SK-N-DZ (cell line): ENCODE measurements at places on chromosomes 6 and 20.

DNA sequence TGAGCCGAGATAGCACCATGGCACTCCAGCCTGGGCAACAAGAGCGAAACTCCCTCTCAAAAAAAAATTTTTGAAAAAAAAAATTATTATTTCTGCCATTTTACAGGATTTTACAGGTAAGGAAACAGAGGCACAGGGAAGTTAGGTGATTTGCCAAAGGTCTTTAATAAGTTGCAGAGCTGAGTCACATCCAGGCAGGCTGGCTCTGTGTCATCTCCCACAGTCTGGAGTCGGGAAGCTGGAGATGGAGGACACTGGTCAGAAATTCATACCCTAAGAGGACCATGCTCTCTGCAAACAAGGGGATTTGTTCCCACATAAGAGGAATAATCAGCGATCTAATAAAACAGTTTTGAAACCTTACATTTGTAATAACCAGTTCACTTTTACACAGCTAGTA is 24.1 kb downstream of the HECA start:
- no peak for DNase-seq

DNA sequence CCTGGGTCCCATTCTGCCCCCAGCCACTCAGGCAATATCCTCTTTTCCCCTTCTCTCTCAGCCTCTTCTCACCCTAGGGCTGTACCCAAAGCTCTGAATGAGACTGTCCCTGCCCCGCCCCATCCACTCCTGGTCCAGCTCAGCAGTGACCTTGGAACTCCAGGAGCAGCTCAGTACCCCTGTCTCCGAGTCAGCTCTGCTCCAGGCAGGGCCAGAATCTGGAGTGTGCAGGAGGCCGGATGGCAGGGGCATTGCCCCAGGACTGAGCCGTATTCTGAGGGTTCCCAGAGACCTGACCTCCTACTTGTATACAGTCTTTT is 2.0 kb upstream of the RAET1G start:
- no peak for DNase-seq

DNA sequence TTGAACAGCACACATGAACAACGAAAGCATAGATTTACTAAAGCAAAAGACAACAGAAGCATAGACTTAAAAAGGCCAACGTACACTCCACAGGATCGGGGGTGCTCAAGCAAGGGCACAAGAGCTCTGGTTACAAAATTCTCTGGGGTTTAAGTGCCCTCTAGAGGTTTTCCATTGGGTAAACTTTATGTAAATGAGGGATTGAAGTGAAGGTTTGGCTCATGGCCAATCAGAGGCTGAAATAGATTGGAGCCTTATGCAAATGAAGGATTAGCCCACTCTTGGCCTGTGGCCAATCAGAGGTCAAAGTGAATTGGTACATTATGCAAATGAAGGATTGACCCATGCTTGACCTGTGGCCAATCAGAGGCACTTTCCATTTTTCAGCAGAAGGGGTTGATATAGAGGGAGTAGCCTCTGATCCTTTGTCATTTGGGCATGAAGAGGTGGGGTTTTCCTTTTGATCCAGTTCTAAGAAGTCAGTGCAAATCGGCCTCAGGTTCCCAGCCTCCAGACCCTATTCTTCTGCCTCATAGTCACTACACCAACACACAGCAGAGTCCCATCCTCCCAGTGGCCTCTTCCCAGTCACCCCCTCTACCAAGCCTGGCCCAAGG is 244.9 kb downstream of the THBS2 start:
- DNase-seq, result no peak

- DNase-seq, result no peak
Observed at GRCh38 chr20:44188752-44189151, 1.8 kb upstream of the JPH2 start.

GRCh38 chr6:12479881-12480280 is 189.7 kb downstream of the EDN1 start:
- DNase-seq, result peak; percentile 59

DNA sequence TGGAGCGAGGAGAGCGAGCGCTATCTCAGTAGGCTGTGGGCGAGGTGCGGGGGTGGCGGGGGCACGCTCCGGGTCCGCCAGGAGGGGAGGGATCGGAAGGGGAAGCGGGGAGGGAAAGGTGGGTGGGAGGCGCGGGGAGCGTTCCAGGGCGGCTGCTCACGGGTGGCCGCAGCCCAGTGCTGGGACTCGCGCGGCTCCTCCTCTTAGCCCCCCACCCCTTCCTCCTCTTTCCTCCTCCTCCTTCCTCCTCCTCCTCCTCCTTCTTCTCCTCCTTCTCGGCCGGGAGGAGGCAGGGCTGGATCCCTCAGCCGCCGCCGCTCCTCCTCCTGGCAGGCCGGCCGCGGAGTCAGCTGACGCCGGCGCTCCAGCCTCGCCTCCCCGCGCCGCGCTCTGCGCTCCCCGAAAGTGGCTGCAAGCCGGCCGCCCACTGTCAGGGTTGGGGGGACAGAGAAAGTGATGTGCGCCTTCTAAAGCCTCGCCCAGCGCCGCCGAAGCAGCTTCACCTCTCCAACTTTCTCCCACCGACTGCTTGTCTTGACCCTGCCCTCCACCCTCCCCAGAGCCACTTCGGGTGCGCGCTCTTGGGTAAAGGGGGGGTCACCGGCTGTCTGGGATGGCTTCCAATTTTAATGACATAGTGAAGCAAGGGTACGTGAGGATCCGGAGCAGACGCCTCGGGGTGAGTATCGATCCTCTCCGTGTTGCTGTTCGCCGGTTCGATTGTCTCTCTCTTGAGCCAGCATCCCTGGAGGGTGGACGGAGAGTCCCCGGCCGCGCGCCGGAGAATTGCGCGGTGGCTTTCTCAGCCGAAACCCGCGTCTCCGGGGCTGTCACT is at the start of gene DOK5:
TSS of gene DOK5 (plus strand) at position 260 of the 835 bp plus-strand sequence. CDS start at position 614, 354 bp downstream.
- no peak for DNase-seq

DNA sequence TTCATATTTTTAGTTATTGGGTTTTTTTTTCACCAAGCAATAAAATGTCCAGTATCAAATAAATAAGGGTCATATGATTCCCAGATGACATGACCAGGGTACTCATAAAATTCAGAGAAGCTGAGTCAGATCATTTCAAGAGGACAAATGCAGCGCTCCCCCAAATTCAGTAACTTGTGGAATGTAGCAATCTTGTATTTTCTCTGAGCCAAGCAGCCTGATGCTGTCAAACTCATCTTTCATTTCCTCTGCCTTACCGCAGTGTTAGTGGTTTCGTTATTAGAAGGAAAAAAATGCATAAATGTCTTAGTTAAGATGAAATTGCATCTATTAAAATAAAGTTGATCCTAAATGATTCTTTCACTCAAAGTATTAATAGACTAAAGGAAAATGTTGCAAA is 57.8 kb upstream of the EDN1 start:
- no peak for DNase-seq
